GM23248 (cell line): ENCODE measurements at places on chromosomes 1 and 21.

DNA sequence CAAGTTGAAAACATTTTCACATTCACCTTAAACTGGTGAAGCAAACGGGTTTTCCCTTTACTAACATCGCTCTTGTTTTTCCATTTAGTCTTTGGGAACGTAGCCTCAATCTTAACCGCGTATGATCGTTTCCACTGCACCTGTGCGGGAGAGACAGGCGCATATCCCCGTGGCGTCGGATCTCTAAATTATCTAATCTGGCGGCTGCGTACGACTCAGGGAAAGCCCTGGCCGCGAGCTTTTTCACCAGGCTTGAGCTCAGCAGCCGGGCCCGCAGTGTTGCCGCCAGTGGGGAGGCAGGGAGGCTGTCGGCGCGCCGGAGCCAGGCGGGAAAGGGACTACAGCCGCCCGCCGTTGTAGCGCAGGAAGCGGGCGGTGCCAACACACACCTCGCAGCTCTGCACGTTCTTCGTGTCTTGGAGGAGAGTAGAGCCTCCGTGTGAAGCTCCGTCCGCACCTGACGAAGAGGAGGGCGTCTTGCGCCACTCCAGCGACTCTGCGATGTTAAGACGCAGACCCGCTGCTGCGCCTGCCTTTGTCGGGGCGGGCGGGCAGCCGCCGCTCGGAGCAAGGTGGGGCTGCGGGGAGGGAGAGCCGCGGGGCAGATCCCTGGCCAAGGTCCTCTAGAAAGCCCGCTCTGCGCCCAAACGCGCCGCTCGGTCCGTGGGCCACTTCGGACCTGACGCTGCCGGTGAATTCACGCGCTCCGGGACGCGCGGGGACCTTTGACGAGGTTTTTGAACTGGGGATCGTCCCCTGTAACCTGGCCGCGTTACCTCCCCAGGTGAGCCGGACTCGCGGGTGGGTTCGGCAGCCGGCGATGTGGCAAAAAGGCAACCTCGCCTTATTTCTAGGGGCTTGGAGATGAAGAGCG lies 18.5 kb upstream of the TBX15 start:
- DNase-seq = no peak

DNA sequence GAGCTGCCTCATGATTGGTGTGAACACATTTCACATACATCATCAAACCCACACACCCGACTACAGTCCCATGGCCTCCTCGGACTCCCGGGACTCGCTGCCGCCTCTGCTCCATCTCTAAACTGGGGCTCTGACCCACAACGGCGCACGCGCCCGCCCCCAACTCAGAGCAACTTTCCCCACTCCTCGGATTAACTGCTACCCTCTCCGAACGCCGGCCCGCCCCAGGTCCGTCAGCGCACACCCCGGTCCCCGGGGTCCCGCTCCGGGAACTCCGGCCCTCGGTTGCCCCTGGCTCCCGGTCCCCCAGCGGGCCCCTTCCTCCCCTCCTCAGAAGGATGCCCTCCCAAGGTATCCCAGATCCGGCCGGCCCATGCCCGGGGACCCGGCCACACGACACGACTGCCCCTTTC lies 740 bp downstream of the DSTYK start:
- peak; percentile 67 for DNase-seq

GRCh38 chr1:15849775-15850324 lies 2.3 kb downstream of the SPEN start:
- DNase-seq = peak; percentile 84

- peak; percentile 35 for DNase-seq
Observed at GRCh38 chr21:42474043-42474831, 21.8 kb downstream of the RSPH1 start.

DNA sequence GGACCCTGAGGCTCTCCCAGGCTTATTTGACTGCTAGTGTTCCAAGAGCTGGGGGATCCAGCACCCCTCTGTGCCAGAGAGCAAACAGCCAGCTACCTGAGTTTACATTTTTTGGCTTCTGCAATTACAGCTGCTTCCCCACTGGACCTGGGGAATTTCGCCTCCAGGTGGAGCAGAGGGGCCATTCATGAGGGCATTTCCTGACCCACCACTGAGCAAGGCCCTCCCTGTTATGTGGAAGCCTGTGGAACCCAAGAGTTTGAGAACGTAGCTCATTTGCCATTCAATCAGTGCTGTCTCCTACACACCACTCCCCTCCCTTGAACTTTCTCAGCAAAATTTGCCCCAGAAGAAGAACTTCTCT lies 42.7 kb upstream of the TMEM51 start:
- no peak for DNase-seq

DNA sequence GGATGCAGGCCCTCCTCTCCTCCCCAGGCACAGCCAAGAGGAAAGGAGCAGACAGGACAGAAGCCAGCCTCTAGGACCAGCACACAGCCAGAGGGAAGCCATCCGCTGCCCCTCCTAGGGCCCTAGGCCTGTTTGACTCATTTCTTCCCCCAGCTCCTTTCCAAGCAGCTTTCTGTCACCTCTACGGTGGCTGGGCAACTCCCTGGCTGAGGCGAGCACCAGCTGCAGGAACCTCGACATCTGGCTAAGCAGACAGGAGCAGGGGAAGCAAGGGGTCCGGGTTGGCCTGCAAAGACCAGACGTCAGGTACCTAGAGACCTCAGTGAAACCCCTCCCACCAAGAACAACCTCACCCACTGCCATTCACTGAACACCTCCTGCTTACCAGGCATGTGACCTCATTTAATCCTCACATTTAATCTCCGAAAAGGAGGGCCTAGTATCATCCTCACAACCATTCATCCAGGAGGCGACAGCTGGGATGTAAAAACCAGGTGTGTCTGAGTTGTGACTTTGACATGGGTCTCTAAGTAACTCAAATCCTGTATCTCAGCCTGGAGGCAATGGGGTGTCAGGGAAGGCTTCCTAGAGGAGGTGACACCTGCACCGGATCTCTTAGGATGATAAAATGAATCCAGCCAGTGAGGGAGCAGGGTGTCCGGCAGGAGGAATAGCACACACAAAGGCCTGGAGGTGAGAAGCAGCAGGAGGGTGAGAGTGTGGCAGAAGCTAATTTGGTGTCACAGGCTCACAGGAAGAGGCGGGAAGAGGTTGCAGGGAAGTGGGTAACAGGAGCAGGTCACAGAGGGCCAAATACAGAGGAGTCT lies 5.9 kb downstream of the LRP8 start:
- DNase-seq = no peak

DNA sequence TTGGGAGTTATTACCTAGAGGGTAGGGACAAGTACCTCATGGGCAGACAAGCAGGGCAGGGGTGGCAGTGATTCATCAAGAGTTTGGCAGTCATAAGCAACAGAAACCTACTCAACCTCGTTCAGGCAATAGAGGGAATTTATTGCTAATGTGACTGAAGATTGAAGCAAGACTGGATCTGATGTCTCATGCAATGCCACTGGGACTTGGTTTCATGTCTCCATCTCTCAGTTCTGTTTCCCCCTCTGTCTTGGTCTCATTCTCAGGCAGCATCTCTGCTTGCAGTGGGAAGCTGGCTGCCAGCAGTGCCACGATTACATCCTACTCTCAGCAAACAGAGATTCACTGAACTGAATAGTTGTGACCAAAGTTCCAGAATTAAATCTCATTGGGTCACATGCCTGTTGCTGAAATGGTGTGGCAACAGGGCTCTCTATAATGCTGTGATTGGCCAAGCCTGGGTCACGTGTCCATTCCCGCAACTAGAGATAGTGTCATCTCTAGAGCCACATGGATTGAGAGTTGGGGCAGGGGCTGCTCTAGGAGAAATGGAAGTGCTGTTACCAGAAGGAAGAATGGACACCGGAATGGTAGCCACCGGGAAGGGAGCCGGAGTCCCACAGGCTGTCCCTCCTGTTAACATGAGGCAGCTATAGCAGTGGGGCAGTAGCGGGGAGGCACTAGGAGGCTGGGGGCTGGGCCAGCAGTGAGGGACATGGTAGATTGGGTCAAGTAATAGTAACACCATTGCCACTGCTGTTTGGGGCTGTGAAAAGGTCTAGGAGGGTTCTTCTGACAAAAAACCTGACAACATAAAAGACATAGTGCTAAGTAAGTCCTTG lies 3.9 kb upstream of the CDC42 start:
- DNase-seq = peak; percentile 70

DNA sequence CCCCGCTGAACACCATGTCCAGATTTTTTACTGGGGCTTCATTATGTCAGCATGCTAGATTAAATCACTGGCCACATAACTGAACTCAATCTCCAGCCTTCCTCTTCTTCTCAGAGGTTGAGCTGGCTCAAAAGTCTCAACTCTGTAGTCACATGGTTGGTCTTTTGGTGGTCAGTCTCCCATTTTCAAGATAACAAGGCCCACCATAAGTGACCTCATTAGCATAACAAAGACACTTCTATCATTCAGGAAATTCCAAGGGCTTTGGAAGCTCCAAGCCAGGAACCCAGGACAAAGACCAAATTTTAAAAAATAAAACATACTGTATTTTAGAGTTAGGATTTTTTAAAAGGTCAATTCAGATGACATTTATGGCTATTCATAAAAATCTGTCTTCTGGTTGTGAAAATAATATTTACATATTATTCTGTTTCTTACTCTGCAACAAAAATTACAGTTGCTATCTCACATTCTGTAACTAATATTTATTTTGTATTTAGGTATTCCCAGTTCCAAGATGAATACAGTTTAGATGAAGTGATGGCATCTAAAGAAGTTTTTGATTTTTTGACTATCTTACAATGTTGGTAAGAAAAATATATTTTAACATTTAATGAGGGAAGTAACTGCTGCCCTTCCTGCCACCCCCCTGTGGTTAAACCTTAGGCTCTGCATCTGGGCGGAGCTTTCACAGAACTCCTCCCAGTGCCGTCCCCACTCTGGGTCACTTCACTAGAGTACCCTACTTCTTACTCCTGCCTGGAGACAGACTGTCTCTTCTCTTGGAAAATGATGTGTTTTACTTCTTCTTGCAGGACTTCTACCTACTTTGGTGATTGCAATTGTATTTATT lies 49.3 kb downstream of the SCP2 start:
- DNase-seq = no peak

DNA sequence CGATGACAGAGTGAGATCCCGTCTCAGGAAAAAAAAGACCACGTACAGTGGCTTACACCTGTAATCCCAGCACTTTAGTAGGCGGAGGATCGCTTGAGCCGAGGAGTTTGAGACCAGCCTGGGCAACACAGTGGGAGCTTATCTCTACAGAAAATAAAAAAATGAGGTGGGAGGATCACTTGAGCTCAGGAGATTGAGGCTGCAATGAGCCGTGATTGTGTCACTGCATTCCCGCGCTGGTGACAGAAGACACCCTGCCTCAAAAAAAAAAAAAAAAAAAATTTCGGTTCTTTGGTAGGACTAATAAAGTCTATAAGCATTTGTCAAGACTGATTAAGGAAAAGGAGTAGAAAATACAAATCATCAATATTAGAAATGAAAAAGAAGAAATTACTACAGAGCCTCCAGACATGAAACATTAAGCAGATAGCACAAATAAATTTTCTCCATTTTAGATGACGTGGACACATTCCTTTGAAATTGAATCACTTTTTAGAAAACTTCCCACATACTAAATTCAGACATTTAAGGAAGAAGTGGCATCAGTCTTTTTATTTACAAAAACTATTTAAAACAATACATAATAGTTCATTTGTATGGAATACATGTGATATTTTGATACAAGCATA lies 30.4 kb downstream of the MORC3 start:
- peak; percentile 69 for DNase-seq
